Dermis blood vessel endothelial cell (primary cell): ENCODE measurements at places on chromosomes 7 and 10. TPM values are rescaled to one million over a fixed set of nuclear protein-coding genes. Genes with fewer than 3 reads are reported as not detected.

- no peak for DNase-seq
Observed at GRCh38 chr10:131670341-131670740, 230.5 kb upstream of the PPP2R2D start.

DNA sequence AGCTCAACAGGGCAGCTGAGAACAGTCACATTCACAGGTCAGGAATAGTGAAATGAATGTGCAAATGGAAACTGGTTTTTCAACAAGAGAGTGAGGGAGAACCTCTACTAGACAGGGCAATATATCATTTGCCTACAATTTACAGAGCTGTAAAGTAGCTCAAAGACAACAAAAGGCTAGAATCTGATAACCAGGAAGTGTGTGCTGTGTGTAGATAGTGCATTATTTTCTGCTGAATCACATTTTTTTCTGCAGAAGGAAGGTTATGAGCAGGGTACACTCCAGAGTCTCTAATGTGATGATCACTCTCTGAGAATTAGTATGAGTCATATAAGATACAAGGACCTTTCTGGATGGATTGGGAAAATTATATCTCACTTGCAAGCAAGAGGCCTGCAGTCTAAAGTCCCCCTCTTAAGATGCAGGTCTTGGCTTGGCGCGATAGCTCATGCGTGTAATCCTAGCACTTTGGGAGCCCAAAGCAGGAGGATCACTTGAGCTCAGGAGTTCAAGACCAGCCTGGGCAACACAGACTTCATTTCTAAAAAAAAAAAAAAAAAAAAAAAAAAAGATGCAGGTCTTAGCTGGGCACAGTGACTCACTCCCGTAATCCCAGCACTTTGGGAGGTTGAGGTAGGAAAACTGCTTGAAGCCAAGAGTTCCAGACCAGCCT lies 59.9 kb upstream of the COBL start:
- DNase-seq, result no peak

- peak; percentile 19 for DNase-seq
Observed at GRCh38 chr7:76023002-76023401, 24.8 kb downstream of the STYXL1 start.

The SPDYE2 gene
- not detected in 2 replicates for total RNA-seq
